Hepatocyte (in vitro differentiated cells): ENCODE measurements at places on chromosomes 6 and 20. TPM values are rescaled to one million over a fixed set of nuclear protein-coding genes. Genes with fewer than 3 reads are reported as not detected.

The WFDC10B gene
- polyA plus RNA-seq: 0.62 and 1.9 TPM in 2 replicates

The VWA7 gene
- polyA plus RNA-seq: 2.8 and 5.2 TPM in 2 replicates

The PBX2 gene
- polyA plus RNA-seq: 20.5 and 21.6 TPM in 2 replicates

The DYNLT2 gene
- 3.1 and 4.2 TPM in 2 replicates for polyA plus RNA-seq
